NCI-H1694 (cell line): ENCODE measurements at places on chromosomes 4 and X.

GRCh38 chrX:19955306-19955705, 35.6 kb downstream of the BCLAF3 start:
- DNase-seq, result no peak

DNA sequence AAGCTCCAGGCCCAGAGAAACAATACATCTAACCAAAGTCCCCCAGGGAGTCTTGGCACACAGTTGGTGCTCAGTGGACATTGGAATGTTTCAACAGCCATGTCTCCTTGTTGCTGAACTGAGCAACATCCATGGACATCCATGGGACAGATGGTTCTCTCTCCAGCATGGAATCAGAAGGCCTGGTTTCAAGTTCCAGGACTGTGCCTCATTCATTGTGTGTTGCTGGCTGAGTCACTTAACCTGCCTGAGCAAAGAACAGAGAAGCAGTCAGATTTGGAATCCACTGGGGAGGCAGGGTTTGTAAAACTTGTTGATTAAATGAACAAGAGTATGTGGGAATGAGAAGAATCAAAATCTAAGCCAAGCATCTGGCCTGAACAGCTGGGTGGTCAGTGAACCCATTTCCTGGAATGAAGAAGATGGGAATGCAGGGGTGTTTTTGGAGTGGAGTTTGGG, 147.9 kb downstream of the CHIC2 start:
- DNase-seq, result no peak

DNA sequence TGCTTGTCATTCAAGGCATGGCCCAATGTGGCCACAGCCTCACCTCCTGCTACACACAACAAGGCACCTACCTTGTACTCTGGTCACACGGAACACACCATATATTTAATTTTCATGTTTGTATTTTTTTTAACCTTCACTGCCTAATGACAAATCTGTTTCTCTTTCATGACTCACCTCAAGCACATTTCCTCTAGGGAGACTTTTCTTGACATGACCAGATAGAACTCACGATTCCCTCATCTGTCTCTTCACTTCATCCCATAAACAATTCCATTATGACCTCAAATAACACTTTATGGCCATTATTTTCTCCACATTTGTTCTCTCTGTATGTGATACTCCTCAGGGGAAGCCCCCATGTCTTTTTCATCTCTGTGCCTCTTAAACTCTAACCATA, 11.1 kb downstream of the DRP2 start:
- no peak for DNase-seq

- DNase-seq, result no peak
Observed at GRCh38 chrX:49270249-49270921, 792 bp downstream of the PPP1R3F start.

DNA sequence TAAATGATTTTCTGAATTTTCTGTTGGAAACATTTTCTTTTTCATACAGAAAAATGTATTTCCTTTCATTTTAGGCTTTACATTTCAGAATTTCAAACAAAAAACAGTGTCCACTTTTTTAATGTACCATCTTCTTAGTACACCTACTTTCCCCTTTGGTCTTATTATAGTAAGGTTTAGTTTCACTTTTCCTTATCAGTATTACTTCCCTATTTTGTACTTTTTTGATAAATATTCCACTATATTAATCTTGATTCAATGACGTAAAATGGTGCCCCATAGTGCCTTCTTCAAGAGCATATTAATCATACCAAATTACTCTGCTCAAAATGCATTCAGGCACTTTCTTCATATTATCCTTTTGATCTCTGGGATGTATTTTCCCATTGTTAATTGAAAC, 52.5 kb downstream of the BANK1 start:
- no peak for DNase-seq

DNA sequence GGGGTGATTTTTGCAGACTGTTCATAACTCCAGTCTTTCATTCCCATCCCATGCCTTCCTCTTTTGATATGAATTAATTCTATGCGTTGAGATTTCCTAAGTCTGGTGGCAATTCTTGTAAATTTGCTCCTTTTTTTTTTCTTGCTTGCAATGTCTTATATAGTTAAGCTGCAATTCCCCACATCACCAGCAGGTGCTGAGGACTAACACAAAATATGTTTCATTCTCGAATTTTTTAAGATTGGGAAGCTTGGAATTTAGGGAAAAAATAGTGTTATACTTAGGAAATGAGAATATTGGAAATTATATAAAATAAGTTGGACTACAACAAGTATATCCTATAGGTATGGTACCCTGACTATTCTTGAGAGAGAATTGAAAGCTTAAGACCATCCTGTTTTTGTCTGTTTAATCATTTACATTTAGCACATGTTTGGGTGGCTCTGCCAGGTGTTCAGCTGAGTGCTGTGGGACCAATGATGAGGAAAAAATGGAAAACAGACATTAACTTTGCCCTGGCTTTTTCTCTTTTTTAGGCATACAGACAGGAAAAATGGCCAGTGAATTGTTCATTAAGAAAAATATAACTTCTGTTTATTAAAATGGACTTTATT, 30.2 kb downstream of the AFF2 start:
- DNase-seq, result no peak

- no peak for DNase-seq
Observed at GRCh38 chr4:127416115-127416514, 216.6 kb upstream of the INTU start.
